T-helper 17 cell (primary cell): ENCODE measurements at places on chromosomes 1 and 21. TPM values are rescaled to one million over a fixed set of nuclear protein-coding genes. Genes with fewer than 3 reads are reported as not detected.
A peak's percentile ranks its signal among the peaks of the same experiment; 100 is the strongest.

DNA sequence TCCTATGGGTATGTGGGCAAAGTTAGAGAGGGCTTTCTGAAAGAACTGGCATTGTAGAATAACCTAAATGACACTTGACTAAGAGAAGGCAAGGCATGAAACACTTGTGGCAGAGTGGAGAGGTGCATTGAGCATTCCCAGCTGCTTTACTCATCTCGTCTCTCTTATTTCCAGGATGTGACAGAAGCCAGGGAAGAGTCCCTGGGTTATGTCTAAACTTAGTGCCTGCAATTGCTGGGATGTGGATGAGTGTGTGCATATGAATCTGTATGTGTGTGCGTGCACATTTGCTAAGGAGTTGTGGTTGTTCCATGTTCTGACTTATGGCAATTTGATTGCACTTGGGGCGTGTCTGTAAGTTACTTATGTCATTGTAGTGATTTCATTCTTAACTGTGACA is 1326.5 kb upstream of the B3GALT2 start:
- no peak overlapping the region for H3K27ac ChIP-seq
- no peak for DNase-seq
- peaks cover 6% of the 10 kb centered on the region for H3K27me3 ChIP-seq
- no peak overlapping the region for H3K4me3 ChIP-seq
- H3K4me1 ChIP-seq: no peaks in the 10 kb centered on the region

DNA sequence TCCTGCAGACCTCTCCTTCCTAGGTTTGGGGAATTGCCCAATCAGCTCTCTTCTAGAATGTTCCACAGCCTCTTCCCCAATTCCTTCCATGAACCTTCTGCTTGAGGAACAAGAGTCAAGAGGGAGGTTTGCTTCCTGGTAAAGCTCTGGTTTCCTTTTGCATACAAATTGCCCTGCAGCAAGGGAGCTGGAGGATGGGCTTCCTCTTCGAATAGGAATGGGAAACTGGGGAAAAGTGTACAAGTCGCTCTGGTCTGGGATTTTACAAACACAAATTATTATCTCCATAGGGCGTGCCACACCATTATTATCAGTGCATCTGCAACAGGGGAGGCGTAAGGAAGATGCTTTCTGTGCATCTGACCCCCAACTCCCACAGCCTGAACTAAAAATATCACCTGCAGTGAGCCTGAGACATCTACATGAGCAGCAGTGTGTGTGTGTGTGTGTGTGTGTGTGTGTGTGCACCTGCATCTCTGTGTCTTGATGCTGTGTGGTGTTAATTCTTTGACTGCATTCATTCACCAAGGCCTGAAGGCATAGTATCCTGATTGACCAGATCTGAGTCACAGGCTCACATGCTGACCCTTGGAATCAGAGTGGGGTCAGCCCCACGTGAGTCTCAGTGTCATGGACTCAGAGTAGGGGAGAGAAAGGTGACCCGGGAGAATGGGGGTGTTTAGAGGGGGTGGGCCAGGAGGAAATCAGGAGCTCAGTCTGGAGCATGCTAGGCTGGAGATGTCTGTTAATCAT is 272.9 kb downstream of the KAZN start:
- no peaks in the 10 kb centered on the region for H3K36me3 ChIP-seq
- H3K4me1 ChIP-seq: no peaks in the 10 kb centered on the region
- H3K27ac ChIP-seq: no peak overlapping the region
- peaks cover 17% of the 10 kb centered on the region for H3K27me3 ChIP-seq
- no peak for DNase-seq
- H3K4me3 ChIP-seq: no peak overlapping the region

- no peaks in the 10 kb centered on the region for H3K4me1 ChIP-seq
- no peak overlapping the region for H3K27ac ChIP-seq
- DNase-seq: no peak
- H3K27me3 ChIP-seq: peaks cover 11% of the 10 kb centered on the region
- H3K4me3 ChIP-seq: no peak overlapping the region
- no peaks in the 10 kb centered on the region for H3K36me3 ChIP-seq
Observed at GRCh38 chr1:63859480-63860275, 85.9 kb downstream of the ROR1 start.

DNA sequence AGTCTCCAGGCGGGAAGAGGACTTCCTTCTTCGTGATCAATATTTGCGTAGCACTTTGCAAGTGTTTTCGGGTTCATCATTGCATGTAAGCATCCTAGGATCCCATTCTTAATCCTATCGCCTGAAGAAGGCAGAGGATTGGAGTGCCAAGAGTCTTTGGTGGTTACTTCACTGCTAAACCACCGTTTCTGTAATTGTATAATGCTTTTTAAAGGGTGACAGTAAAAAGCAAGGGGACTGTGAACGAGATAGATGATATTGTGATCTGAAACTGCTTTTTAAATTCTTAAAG is 345 bp upstream of the ALDH9A1 start:
- H3K27me3 ChIP-seq: no peaks in the 10 kb centered on the region
- peak overlapping the region; percentile 97 for H3K27ac ChIP-seq
- peaks cover 24% of the 10 kb centered on the region for H3K4me1 ChIP-seq
- no peaks in the 10 kb centered on the region for H3K36me3 ChIP-seq

DNA sequence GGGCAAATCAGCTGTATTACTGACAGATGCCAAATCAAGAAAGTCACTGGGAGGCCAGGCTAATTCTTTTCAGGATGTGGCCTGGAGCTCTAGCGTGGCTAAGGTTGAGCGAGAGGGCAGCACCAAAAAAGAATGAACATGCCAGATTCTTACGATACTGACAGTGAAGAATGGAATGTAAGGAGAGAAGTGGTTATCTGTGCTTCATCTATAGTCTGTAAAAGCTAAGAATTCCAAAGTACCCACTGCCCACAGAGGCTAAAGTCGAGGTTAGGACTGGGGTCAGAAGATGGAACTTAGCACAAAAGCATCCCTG is 32.7 kb downstream of the TFAP2E start:
- H3K36me3 ChIP-seq: peaks cover 3% of the 10 kb centered on the region
- H3K4me3 ChIP-seq: no peak overlapping the region
- peak overlapping the region; percentile 65 for H3K27ac ChIP-seq
- peaks cover 8% of the 10 kb centered on the region for H3K4me1 ChIP-seq

DNA sequence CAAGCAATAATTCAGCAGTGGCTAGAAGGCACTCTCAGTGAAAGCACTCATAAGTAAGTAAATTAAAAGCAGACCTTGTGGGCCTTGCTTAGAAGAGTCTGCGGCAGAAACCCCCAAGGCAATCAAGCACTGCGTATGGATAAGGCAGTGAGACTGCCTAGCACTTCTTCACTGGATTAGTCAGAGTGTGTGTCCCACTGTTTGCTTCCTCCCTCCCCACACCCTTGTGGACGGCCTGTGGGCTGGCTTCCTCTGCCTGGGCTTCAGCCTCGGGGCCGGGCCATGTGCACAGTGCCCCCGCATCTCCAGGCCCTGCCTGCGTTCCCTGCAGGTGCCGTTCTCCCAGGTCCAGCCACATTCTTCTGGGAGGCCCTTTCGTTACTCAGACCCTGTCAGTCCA is 23.8 kb downstream of the AGT start:
- H3K4me1 ChIP-seq: peaks cover 6% of the 10 kb centered on the region
- H3K27ac ChIP-seq: no peak overlapping the region
- H3K27me3 ChIP-seq: no peaks in the 10 kb centered on the region
- H3K36me3 ChIP-seq: peaks cover 17% of the 10 kb centered on the region
- H3K4me3 ChIP-seq: no peak overlapping the region
- no peak for DNase-seq

DNA sequence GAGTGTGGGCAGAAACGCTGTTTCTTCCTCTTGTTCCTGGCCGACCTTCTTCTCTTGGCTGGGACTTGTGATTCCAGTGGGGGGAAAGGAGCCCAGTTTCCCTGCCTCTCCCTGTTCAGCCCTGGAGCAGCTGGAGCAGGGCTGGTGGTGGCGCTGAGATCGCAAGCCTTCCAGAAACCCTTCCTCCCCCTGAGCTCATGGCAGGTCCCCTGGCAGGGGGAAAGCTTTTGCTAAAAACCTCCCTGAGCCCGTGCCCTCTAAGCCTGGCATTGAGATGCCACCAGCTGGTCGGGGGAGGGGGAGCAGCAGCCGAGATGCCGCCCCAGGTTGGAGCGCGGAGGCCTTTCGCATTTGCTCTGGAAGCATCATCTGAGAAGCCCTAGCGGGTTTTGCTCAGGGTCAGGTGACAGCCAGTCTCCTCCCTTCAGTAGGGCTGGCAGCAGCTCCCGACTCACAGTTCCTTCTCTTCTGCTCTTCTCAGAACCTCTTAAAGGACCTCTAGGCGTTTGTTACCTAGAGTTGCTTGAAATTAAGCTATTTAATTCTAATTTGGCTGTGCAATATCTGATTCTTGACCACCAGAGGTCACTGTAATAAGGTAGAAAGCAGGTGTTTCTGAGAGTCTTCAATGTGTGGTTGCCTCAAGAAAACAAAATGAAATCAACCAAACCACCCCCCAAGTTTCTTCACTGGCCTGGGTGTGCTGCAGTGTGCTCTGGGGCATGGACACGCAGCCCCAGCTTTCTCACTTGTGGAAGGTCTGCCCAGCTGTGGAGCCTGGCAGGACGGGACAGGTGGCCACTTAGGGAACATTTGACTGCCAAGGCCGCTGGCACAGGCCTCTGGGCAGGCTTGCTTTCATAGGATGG is 257.3 kb downstream of the CAMTA1 start:
- no peak for DNase-seq
- peaks cover 51% of the 10 kb centered on the region for H3K27me3 ChIP-seq
- peaks cover 3% of the 10 kb centered on the region for H3K4me1 ChIP-seq
- H3K4me3 ChIP-seq: no peak overlapping the region
- H3K36me3 ChIP-seq: no peaks in the 10 kb centered on the region
- H3K27ac ChIP-seq: no peak overlapping the region

DNA sequence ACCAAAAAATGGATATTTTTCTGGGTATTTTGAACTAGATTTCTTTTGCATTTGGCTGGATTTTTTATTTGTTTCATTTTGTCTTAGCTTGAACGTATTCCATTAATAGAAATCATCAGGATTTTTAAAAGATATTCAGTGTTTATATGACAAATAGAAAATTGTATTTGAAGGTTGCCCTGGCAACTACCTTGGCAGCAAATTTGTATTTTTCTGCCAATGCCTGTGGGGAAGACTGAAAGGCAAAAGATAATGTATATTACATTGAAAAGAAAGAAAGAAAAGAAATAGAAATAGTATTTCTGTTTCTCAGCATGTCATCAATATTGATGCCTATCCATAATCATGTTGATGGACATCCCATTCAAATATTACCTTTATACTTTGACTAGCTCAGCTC is 16.8 kb downstream of the VCAM1 start:
- no peaks in the 10 kb centered on the region for H3K36me3 ChIP-seq
- H3K4me3 ChIP-seq: no peak overlapping the region
- H3K4me1 ChIP-seq: no peaks in the 10 kb centered on the region
- H3K27me3 ChIP-seq: peaks cover 11% of the 10 kb centered on the region
- no peak for DNase-seq
- H3K27ac ChIP-seq: no peak overlapping the region

- H3K27ac ChIP-seq: peak overlapping the region; percentile 97
- H3K36me3 ChIP-seq: peaks cover 2% of the 10 kb centered on the region
- peak overlapping the region; percentile 98 for H3K4me3 ChIP-seq
Observed at GRCh38 chr1:6200188-6200809, 904 bp upstream of the RPL22 start.

DNA sequence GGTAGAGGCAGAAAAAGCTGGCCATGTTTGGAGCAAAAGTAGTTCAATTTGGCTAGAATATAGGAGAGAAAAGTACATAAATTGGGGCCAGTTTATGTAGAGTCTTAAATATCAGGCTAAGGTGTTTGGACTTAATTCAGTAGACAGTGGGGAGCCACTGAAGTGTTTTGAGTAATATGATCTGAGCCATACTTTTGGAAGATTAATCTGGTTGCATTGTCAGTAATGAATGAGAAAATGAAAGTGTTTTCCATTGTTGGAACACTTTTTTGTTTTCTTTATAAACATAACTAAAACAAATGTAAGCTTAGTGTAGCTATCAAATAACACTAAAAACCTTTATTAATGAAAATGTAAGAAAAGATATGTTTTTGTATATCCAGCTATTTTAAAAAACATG is 42.1 kb downstream of the POU2F1 start:
- H3K27ac ChIP-seq: no peak overlapping the region
- peaks cover 22% of the 10 kb centered on the region for H3K4me1 ChIP-seq
- no peaks in the 10 kb centered on the region for H3K27me3 ChIP-seq
- H3K36me3 ChIP-seq: peaks cover 2% of the 10 kb centered on the region
- DNase-seq: no peak
- no peak overlapping the region for H3K4me3 ChIP-seq

DNA sequence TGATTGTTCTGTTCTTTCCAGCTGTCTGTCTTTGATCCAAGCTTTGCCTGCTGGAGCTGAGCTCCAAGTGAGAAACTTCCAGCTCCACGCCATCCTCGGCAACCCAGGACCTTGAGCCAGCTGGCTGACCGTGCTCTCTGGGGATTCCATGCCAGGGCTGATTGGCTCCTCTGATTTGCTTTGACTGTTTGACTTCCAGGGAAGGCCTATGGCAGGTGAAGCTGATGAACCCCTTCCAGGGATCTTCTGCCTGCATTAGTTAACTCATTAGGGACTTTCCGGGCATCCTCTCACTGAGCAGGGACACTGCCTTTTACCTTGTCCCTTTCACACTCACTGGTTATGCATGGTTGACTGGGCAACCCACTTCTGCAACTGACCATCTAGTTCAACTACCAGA is 406.1 kb downstream of the RPS6KC1 start:
- H3K36me3 ChIP-seq: no peaks in the 10 kb centered on the region
- H3K4me1 ChIP-seq: no peaks in the 10 kb centered on the region
- no peaks in the 10 kb centered on the region for H3K27me3 ChIP-seq

SV2A gene
- 4.6 TPM for total RNA-seq

ATP13A2 gene
- 44.4 TPM for total RNA-seq

LHX8 gene
- total RNA-seq: not detected

SPRR2E gene
- not detected for total RNA-seq
